ENCODE measurements at places on chromosomes 4 and X.

DNA sequence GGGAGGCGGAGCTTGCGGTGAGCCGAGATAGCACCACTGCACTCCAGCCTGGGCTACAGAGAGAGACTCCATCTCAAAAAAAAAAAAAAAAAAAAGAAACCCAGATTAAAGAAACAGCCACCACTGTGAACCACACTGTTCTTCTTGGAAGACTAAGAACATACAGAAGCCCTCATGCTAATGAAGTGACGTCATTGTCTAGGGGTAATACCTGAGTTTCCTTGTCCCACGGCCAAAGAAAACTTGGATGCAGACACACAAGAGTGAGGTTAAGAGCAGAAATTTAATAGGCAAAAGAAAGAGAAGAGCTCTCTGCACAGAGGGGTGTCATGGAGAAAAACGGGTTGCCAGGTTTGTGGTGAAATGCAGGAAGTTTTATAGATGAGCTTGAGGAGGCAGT lies 691.6 kb downstream of the NLGN4X start:
- DNase-seq: no peak

GRCh38 chrX:69510137-69510715 lies 6.1 kb downstream of the NALF2 start:
- DNase-seq: no peak

DNA sequence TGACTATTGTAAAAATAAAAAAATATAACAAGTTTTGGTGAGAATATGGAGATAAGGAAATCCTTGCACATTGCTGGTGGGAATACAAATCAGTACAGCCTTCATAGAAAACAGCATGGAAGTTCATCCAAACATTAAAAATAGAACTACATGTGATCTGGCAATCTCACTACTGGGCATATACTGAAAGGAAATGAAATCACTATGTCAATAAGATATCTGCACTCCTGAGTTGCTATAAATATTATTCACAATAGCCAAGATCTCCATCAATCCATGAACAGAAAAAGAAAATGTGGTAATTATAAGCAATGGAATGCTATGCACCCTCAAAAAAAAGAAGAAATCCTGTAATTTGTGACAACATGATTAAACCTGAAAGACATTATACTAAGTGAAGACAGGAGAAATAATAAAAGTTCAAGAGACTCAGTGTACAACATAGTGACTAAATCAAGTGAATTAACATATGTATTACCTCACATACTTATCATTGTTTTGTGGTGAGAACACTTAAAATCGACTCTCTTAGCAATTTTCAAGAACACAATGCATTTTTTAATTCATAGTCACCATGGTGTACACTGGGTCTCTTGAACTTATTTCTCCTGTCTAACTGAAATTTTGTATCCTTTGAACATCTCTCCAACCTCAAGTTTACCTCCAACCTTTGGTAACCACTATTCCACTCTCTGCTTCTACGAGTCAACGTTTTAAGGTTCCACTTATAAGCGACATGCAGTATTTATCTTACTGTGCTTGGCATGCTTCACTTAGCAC lies 1703.7 kb upstream of the AGA start:
- DNase-seq: no peak

DNA sequence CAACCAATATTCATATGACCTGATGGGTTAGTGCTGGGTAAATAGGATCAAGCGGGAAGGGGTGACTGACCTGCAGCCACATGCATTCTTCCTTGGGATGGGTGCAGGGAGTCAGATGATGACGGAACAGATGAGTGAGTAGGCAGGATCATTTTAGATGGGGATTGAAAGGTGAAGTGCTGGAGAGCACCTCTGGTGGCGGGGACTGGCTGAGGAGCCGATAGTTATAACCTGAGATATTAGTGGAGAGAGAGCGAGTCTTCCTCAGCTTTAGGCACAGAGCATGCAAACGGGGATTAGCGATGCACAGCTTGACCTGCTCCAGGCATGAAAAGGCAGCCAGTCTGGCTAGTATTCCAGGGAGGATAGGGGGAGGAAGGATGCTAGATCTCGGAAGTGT lies 99.1 kb downstream of the AFF1 start:
- DNase-seq: no peak

DNA sequence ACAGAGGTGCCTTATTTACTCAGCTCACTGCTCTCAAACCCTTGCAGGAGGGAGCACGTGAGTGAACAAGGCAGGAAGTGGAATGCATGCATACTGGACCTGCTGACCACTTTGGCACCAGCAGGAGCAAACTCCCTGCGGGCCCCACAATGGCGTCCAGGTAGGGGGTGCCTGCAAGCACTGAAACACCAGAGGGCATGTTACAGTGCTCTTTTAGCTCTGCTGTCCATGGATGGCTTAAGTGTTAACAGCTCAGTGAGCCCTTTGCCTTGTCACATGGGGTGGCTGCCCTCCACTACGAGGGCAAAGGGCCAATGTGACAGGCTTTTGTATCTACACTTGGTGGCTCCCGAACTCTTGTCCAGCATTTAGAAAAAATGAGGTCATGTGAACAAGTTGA lies 199.5 kb upstream of the UGT8 start:
- DNase-seq: no peak

- no peak for DNase-seq
Observed at GRCh38 chr4:178198691-178199090, 756.5 kb upstream of the AGA start.

GRCh38 chr4:140704392-140704960 lies 51.7 kb downstream of the TBC1D9 start:
- no peak for DNase-seq

DNA sequence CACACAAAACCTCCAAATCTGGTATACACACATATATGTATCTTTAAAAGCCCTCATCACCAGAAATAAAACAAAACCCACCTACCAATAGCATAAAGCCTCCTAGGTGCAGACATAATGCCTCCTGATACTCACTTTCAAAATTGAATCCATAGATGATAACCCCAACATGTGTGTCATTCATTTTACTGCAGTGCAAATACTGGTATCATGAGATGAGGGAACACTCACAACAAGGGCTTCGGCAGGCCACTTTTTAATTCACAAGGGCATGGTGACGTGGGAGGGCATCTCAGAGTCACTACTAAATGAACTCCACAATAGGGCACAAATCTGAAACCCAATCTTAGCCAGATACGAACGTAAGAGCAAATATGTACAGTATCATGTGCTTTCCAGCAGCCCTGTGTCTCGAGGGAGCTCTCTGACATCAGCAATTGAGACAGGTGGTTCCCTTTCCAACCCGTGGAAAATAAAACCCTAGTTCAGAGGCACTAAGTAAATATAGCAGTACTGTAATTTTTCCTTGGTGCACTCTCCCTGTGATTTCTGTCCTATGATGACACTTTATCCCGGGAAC lies 14.1 kb upstream of the PPARGC1A start:
- DNase-seq: no peak

DNA sequence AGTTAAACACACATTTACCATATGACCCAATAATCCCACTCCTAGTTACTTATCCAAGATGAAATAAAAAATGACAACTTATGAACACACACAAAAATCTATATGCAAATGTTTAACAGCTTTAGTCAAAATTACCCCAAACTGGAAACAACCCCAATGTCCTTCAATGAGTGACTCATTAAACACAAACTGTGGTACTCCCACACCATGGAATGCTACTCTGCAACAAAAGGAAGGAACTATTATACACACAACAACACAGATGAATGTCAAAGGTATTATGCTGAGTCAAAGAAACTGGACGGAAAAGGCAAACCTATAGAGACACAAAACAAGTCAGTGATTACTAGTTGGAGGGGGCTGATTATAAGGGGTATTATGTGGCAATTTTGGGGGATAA lies 40.5 kb downstream of the MED14 start:
- DNase-seq: no peak

GRCh38 chr4:145186729-145187128 lies 6.3 kb upstream of the OTUD4 start:
- DNase-seq: no peak

Data from activated T-cell treated with anti-CD3 and anti-CD28 coated beads for 4 hours (primary cell).